Activated T-helper 9 cell treated with anti-CD3 and anti-CD28 coated beads, Interleukin-2, amount 50 U/mL, for 16 hours (primary cell): ENCODE measurements at places on chromosomes 16 and 17.

GRCh38 chr16:27492588-27492979 lies 57.1 kb downstream of the GTF3C1 start:
- DNase-seq, result no peak

DNA sequence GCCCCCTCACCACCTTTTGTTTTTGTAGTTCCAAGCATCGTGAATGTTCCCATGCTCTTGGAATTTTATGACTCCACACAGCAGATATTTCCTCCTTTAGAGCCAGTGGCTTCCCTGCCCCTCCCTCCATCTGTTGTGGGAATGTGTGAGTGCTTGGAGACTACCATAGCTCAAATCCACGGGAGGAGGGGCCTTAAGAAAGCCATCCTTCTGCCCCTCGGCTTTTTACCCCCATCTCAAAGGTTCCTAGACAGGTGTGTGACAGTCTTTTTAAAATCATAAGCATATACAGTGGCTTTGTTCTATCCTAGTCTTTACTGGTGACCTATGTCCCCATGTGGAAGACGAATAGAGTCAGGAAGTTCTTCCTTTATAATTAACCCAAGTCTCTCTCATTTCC lies 47.2 kb downstream of the YPEL2 start:
- no peak for DNase-seq

DNA sequence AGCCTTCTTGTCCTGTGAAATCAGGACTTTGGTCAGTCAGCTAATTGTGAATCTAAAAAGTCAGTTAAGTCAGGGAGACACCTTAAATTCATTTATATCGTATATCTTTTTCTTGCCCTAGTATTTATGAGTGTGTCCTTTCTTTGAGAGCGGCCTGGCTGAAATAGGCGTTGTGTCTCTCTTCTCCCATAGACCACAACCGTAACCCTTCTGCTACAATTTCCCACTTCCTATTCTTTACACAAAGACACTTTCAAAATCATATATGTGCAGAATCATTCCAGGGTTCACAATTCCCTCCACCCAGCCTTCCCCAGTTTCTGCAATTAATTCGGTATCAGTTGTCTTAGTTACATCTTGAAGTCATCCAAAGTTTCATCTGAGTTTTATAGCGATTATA lies 14.0 kb upstream of the COTL1 start:
- no peak for DNase-seq

DNA sequence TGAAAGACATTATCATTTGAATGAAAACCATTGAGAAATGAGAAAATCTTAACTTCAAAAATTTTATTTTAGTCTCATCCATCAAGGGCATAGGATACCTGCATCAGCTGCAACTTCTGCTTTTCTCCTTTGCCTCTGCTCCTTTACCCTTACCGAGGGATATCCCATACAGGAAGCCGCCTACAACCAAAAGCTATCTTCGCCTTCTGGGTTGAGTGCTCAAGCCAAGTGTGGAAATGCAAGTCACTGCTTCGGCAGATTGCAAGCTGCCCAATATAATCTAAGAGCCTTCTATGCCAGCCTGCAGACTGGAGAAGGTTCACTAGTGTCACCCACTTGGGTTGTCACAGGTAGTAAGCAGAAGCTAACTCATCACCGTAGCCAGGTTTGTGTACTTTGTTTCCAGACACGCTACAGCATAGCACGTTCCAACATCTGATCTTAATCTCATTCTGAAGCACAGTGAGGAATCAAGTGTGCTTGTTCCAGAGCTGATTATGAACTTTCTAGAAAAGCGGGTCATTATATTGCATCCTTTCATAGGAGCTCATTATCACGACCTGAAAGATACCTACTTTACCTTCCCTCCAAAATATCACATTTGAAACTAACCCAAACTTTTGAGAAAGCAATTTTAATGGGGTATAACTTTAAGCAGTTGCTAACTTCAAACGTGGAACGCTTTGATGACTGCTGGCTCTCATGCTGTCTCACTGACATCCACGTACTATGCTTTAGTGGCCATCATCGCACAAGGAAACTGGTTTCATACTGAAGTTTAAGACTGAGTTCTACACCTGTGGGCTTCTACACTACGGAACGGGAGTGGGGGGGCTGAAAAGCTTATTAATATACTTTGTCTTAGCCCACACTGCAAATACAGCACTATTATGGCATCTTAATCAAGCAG lies 8.0 kb upstream of the UNK start:
- DNase-seq, result no peak

- DNase-seq, result no peak
Measured at GRCh38 chr16:3821184-3821583, 59.3 kb downstream of the CREBBP start.

DNA sequence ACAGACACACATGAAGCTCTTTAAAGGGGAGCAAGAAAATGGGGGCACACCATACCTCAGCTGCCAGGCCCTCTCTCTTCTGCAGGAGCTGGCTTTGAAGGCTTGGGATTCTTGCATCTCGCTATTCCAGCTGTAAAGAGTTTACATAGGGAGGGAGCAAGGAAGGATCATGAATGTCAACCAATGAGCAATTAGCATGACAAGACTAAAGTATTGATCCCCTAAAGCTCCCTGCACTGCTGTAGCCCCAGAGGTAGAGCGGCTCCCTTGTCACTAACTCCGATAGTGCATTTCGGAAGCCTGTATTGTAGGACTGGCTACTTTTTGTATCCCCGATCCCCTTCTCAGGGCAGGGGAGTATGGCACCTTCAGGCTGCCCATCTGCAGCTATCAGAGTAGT lies 113.4 kb upstream of the PMFBP1 start:
- no peak for DNase-seq

DNA sequence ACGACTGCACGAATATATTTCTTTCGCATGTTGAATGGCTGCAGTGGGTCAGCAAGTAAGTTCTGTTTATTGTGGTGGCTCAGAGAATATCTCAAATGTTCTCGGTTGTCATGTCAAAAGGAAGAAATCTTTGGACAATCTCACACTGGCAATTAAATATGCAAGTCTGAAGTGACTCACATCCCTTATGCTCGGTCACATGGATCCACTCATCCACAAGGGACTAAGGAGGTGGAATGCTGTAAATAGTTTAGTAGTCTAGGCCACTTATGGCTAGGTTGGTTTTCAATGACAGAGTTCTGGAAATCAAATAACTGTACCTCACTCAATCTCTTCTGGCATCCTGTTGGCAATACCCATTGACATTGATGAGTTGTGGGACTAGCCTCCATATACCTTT lies 33.0 kb upstream of the PMP22 start:
- DNase-seq, result no peak

- no peak for DNase-seq
Measured at GRCh38 chr16:1528921-1529537, 4.4 kb upstream of the TMEM204 start.

DNA sequence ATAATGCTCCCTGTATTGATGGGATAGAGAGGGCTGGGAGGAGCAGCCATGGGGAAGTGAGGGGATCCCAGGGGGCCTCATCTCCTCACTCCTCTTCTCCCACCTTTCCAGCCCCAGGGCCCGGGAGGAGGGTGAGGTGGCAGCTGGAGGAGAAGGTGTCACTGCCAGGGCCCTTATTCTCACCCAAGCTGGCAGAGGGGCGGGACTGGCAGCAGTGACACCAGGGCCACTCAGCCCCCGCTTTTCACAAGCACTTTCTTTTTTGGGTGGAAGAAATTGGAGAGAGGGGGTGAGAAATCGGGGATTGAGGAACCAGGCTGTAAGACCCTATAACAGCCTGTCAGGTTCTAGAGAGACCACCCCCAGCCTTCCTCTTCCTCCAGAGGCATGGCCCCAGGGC lies 2.4 kb upstream of the TBX21 start:
- DNase-seq, result no peak

DNA sequence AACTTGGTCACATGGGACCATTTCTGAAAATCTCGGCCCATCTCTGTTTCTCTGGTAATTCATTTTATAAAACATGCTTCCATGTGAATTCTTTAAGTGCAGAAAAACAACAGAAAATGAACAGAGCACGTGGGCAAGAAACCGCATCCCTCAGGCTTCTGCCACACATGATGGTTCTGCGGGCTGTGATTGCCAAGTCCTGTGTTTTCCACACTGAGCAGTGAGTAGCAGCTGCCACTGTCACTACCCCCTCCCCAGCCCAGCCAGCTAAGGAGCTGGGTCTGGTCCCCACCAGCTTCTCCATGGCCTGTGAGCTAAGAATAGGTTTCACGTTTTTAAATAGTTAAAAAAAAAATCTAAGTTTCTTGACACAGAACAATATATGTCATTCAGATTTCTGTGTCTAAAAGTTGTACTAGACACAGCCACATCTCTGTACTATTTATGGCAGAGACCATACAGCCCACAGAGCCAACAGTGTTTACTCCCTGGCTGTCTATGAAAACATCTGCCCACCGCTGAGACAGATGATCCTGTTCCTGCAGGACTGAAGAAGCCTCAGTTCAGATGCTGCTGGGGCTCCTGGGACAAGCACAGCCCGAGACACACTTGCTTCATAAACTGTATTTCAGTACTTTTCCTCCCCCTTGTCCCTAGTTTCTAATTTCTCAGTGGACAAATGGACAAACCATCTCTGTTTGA lies 41.5 kb downstream of the USP22 start:
- DNase-seq, result no peak
